AG09309 (cell line): ENCODE measurements at places on chromosomes 2 and 18.

- no peak for DNase-seq
These were observed 347.9 kb downstream of the MEIS1 start for GRCh38 chr2:66782780-66783361.

DNA sequence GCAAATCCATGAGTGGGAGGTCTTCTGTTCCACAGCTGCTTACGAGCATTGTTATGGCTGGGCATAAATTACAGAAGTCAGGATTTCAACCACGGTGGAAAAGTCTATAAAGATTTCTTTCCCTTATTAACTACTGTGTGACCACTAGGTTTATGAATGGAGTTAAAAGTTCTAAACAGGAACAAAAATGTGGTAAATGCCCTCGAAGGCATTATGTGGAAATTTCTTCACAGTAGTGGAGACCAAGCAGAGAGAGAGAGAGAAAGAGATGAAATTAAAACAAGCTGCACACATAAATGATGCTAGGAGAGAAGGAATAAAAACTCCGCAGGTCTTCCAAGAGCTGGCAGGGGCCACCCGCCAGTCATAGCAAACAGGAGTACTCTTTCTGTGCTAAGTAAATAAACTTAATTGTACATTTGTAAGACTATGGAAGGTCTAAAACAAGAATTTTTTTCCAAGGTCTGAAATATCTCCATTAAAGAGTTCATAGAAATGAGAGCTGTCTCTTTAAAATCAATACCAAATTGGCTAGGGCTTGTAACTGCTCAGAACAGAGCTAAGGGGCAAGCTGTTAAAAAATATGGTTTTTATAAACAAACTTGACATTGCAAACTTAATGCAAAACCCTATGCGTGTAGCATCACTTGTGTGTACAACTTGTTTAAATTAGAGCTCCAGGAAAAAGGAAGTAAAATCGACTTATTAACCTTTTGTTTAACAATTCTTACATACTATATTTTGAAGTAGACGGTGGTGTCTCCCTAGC lies 438.2 kb downstream of the MEIS1 start:
- DNase-seq, result peak; percentile 78

- DNase-seq, result no peak
These were observed 33.3 kb upstream of the PAX3 start for GRCh38 chr2:222332116-222332515.

DNA sequence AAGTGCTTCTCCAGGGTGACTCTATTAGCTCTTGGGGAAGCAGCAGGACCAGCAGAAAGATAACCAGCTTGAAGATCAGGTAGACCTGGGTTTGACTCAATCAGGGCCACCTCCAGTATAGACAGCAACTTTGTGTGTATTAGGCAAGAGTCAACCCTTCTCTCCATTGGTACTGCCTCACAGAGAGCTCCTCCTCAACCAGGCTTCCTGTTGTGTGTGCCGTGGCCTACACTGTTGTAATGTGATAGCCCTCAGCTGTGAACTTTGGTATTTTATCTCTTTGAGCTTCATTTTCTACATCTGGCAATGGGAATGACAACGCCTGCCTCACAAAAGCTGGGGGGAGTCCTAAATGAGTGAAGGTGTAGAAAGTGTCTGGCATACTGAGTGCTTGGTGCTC lies 17.0 kb upstream of the MAP3K20 start:
- DNase-seq, result no peak

- DNase-seq, result no peak
These were observed 19.5 kb downstream of the SLC25A52 start for GRCh38 chr18:31741097-31741735.
